ENCODE measurements at places on chromosomes 6 and 20.

DNA sequence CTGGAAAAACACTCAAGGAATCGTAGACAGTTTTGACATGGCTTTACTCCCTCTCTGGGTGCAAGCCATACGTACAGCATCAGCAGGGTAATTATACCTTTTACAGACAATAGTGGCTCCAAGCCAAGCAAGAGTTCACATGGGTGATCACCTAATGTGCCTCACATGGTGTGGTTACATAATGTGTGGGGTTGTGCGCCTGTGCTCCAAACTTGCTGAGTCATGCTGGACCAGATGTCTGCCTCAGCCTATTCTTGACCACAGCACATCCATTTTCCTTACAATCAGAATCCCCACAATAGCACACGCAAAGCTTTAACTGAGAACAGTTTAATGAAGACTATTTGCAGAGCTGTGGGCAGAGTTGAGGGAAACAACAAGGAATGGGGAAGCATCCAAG is 74.5 kb downstream of the ALDH8A1 start:
- DNase-seq = no peak

- DNase-seq = no peak
Observed at GRCh38 chr6:28769626-28770402, 154.0 kb downstream of the TRIM27 start.

- DNase-seq = peak; percentile 34
Observed at GRCh38 chr6:122389704-122390372, 9.6 kb upstream of the HSF2 start.

GRCh38 chr6:25334793-25335192 is 55.6 kb downstream of the CARMIL1 start:
- DNase-seq = no peak

- DNase-seq = no peak
Observed at GRCh38 chr6:26383624-26384417, 913 bp downstream of the BTN2A2 start.
